ENCODE measurements at places on chromosomes 7 and 10.
A peak's percentile ranks its signal among the peaks of the same experiment; 100 is the strongest.

DNA sequence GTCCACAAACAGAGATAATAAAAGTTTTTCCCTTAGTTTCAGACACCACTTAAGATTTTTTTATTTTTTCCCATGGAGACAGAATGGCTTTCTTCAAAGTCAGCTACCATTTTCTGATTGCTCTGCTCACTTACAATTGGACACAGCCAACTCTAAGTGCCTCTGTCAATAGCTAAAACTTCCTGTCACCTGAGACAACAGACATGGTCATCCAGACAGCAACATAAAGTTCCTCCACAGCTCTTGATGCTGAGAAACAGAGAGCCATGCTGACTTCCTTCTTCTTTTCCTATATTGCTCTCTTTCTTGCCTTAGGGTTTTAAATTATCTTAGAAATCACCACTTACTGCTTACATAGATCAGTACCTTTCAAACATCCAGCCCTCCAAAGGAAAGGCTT lies 12.0 kb downstream of the ZNF800 start:
- no peak for DNase-seq

DNA sequence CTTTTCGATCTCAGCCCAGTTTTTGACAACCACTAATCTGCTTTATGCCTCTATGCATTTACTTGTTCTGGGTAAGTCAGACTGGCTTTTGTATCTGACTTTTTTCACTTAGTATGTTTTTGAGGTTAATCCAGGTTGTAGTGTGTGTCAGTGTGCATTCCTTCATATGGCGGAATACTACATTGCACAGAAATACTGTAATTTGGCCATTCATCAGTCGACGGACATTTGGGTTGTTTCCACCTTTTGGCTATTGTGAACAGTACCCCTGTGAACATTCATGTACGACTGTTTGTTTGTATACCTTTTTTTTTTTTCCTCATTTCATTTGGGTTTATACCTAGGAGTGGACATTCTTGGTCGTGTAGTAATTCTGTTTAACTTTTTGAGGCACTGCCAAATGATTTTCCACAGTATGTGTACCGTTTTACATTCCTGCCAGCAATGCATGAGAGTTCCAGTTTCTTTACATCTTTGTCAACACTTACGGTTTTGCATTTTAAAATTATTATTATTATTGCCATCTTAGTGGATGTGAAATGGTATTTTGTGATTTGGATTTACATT lies 57.4 kb downstream of the MKLN1 start:
- DNase-seq = no peak

DNA sequence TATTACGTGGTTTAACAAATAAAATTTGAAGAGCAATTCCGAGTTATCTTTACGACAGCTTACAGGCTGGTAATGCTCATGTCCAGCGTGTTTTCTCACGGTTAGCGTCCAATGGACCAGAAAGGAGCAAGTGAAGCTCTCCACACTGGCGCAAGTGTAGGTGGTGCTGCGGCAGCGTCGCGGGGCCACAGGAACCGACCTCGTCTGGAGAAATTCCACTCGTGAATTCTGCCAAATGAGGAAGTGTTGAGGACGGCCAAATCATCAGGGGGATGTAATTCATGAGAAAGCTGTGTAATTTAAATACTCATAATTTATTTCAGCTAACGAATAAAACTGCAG lies 350 bp upstream of the ZNF37A start:
- no peak for DNase-seq

GRCh38 chr10:116195583-116195982 lies 77.4 kb downstream of the GFRA1 start:
- DNase-seq = no peak

- no peak for DNase-seq
Measured at GRCh38 chr10:588246-589165, 101.0 kb downstream of the DIP2C start.

- DNase-seq = no peak
Measured at GRCh38 chr10:131641231-131641630, 259.6 kb upstream of the PPP2R2D start.

- no peak for DNase-seq
Measured at GRCh38 chr10:117619707-117620405, 77.3 kb downstream of the EMX2 start.

DNA sequence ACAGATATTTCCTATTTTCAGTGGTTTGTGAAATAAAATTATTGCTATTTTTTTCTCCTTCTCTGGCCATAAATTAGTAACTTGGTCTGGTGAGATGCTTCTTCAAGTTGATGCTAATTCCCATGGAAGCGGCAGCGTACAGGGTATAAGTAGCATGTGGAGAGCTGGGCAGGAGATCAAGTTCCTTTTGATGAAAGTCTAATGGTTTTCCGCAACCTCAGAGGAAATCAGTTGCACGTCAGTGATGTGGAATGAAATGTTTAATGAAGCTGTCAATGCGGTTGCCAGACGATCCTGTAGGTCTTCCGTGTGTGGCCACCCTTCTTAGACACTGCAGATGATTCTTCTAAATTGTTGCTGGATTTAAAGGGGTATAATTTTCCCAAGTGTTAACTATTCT lies 236.4 kb upstream of the GRM3 start:
- DNase-seq = no peak

GRCh38 chr10:62025901-62026879 lies 124.7 kb downstream of the ARID5B start:
- no peak for DNase-seq

- no peak for DNase-seq
Measured at GRCh38 chr7:45683556-45684148, 109.5 kb downstream of the ADCY1 start.

DNA sequence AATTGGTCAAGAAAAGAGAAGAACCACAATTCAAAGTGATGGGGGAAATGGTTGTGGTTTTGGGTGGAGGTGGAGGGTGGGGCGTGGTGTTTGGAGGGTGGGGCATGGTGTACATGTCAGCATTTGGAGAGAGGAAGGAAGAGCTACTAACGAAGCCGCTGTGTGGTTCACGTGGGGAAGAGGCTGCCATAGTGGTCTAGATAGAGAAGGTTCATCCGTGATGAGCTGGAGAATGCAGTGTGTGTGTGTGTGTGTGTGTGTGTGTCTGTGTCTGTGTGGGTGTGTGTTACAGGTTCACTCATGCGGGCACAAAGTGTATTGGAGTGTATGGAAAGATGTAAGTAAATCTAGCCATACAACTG lies 6.1 kb upstream of the VCL start:
- no peak for DNase-seq

GRCh38 chr7:106374437-106374836 lies 89.7 kb upstream of the NAMPT start:
- DNase-seq = no peak

- DNase-seq = no peak
Measured at GRCh38 chr10:103541616-103542015, 48.1 kb downstream of the NEURL1 start.

DNA sequence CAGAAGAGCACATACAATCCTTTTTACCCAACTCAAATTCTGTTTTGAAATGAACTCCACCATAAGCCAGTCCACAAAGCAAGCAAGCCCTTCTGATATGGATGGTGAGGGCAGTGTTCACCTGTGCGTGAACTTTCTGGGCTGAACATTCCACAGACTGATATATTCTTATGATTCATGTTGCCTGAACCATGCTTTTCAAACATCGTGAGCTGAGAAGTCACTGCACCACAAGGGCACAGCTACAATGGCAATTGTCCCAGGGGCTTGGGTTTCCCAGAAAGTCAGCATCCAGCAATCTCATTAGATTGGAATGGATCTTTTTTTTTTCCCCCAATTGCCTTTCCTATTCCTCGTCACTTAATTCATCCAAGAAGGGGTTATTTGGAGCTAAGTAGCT lies 86.9 kb upstream of the ZNF438 start:
- no peak for DNase-seq

DNA sequence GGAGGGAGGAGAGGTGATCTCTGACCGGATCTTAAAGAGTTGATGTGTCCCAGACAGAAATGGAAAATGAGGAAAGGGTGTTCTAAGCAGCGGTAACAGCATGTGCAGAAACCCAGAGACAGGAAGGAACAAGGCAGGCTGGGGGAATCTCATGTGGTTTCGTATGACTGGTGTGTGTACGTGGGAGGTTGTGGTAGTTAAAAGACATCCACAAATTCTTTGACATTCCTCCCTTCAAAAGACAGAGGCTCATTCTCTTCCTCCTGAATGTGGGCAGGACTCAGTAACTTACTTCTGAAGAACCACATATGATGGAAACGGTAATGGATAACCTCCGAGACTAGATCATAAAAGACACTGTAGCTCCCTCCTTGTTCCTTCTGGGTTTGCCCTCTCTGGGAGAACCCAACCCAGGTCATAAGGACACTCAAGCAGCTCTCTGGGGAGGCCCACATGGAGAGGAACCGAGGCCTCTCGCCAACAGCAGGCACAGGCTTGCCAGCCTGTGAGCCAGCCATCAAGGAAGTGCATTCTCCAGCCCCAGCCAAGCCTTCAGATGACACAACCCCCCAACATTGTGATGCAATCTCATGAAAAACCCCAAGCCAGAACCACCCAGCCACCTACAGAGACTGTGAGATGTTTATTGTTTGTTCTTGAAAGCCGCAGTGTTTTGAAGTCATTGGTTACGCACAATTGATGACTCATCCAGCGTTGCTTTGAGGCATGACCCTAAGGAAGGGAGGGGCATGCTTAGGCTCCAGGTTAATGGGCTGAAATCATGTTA lies 116.0 kb downstream of the SLIT1 start:
- no peak for DNase-seq

GRCh38 chr10:102504179-102504975 lies 605 bp downstream of the SUFU start:
- DNase-seq = no peak

- no peak for DNase-seq
Measured at GRCh38 chr7:40301486-40302068, 166.8 kb downstream of the SUGCT start.

- no peak for DNase-seq
Measured at GRCh38 chr10:51654918-51655317, 44.5 kb downstream of the CSTF2T start.

DNA sequence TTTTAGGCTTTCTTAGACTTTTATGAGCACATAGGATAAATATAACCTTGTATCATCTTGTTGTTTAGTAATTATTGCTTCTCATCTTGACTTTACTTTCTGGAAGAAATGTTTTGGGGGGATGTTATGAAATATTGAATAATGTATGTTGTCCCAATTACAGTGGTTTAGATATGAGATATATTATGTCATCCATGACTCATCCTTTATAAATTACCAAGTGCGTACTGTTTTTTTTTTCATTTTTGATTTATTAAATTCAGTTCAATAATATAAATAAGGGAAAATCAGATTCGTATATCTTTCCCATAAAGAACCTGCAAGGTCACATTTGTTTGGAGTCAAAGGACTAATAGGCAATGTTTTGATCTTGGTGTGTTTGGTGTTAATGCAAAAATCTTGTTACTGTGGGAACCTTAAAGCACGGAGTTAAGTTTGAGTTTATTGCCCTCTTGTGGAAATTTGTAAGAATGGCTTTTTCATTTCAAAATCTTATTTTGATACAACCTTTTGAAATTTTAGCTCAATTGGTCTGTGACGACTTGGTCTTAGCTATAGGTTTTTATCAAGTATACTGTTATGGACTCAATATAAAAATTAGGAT lies 108.6 kb downstream of the SRI start:
- DNase-seq = no peak

DNA sequence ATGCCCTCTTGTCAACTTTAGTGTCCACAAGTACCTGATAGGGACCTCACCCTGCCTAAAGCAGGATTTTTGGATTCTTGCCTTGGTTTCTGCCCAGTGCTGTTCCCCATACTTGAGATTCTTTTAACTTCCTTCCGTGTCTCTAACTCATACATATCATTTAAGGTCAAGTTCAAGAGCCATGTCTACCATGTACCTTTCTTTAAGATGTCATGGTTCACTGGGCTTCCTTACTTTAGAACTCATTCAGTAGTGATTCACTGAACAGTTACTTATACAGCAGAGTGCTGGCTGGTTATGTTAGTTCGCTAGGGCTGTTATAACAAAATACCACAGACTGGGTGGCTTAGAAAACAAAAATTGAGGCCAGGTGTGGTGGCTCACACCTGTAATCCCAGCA lies 5.0 kb upstream of the CFAP58 start:
- DNase-seq = no peak

GRCh38 chr10:13712476-13712836 lies 125.7 kb downstream of the PRPF18 start:
- no peak for DNase-seq

- DNase-seq = peak; percentile 64
Measured at GRCh38 chr10:125064681-125065492, 95.5 kb downstream of the CTBP2 start.

GRCh38 chr10:51716981-51717380 lies 17.6 kb upstream of the CSTF2T start:
- no peak for DNase-seq

DNA sequence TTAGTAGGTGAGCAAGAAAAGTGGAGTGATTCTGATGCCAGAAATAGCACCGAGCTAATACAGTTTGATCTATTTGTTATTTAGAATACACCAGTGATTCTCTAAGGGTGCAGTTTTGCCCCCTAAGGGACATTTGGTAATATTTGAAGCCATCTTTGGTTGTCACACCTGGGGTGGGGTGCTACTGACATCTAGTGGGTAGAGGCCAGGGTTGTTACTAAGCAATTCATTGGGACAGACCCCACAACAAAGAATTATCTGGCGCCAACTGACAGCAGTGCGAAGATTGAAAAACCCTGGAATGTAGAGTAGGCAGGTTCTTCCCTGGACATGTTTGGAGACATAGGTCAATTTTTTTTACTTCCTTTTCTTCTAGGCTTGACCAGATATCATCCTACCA lies 14.6 kb downstream of the PALS2 start:
- no peak for DNase-seq

- no peak for DNase-seq
Measured at GRCh38 chr7:120060281-120060680, 212.7 kb upstream of the KCND2 start.

DNA sequence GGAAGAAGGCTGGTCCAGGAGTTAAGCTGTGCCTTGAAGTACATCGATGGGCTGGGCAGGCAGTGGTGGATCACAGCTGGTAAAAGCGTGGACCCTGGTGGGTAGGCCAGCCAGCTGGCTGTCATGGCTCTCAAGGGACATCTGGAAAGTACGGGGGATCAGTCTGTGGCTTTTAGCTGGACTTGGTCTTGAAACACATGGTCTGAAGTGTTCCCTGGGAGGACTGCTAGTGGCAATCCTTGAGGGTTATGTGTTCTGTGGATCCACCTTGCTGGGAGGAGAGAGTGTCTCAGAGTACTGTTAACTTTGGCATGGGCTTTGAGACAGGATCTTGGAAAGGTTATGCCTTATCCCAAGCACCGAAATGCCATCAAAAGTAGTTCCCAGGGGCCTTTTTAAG lies 754.3 kb downstream of the SUGCT start:
- DNase-seq = no peak

GRCh38 chr10:19310066-19310465 lies 261.5 kb downstream of the MALRD1 start:
- no peak for DNase-seq
